ENCODE measurements at places on chromosomes 1 and 21. TPM values are rescaled to one million over a fixed set of nuclear protein-coding genes. Genes with fewer than 3 reads are reported as not detected.

The RNASEL gene
- total RNA-seq = 1.8 TPM

- DNase-seq = no peak
Observed at GRCh38 chr21:42162831-42163510, 56.0 kb upstream of the ABCG1 start.

The CSF3R gene
- total RNA-seq = 0.22 TPM

- peak; percentile 64 for DNase-seq
Observed at GRCh38 chr1:157993147-157993917, at the start of gene KIRREL1. Gene KIRREL1, plus strand, starts transcription at chr1:157993645. Its CDS starts 32 bp downstream, at chr1:157993677.

GRCh38 chr21:33642896-33643657 is 776 bp downstream of the ITSN1 start:
- peak; percentile 20 for DNase-seq

The C4BPA gene
- total RNA-seq = not detected

GRCh38 chr1:205961405-205961804 is 18.1 kb upstream of the SLC26A9 start:
- DNase-seq = no peak

The ELAVL4 gene
- not detected for total RNA-seq

The NUDT4B gene
- 1.2 TPM for total RNA-seq

- DNase-seq = peak; percentile 93
Observed at GRCh38 chr1:32939655-32940371, 24.8 kb downstream of the RNF19B start.

GRCh38 chr1:55623311-55623710 is 408.1 kb upstream of the USP24 start:
- no peak for DNase-seq

The APCS gene
- total RNA-seq = not detected

- peak; percentile 67 for DNase-seq
Observed at GRCh38 chr1:73800376-73800775, 397.6 kb downstream of the LRRIQ3 start.

The TMEM63A gene
- 28.7 TPM for total RNA-seq

The CHRM3 gene
- total RNA-seq = 1.1 TPM

DNA sequence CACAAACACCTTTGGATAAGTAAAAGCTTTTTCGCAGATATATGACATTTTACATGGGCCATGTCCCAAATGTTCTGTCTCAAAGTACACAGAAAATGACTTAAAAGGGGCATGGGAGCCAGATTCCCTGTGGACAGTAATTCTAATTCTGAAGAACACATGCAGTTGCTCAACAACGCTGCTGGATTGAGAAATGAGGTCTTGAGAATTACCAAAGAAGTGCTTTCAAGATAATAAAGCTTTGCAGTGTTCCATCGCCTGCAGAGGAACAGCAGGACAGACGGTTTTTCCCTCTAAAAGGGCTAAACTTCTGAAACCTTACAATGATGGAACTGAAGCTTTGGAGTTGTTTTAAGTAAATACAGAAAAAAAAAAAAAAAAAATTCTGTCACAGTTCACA is 55.3 kb upstream of the HSPA13 start:
- DNase-seq = no peak

DNA sequence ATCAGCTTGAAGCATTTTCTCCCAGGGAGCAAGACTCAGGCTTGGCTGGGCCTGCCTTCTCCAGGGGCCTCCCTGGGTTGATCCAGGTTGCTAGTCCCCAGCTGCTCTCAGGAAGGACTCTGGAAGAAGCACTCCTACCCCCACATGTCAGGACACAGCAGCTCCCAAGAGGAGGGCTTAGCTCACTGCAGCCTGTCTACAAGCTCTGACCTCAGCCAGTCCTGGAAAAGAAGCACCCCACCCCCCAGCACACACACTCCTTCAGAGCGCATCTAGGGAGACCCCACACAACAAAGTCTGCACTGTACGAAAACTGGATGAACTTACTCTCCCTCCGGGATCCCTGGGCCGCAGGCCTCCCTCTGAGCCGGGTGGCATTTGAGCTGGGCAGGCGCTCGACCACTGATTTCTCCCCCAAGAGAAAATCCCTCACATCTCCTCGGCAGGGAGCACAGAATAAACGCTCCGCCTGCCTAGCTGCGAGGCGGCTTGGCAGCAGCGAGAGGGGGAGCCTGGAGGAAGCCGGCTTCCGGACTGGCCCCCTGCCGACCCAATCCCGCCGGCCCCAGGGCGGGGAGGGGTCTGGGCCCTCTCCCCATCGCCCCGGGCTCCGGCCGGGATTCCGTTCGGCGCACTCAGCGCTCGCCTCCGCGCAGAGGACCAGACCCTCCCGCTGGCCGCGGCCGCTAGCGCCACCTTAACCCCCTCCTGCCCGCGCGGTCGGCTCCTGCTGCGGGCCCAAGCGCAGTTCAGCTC is at the start of gene KCNA2:
Gene KCNA2 (minus strand): TSS at position 458 of the 756 bp plus-strand sequence. CDS start 1,576 bp downstream, outside the sequence.
- DNase-seq = peak; percentile 2

The OR2T29 gene
- total RNA-seq = not detected

GRCh38 chr1:53026254-53026653 is 35.8 kb upstream of the PODN start:
- no peak for DNase-seq

DNA sequence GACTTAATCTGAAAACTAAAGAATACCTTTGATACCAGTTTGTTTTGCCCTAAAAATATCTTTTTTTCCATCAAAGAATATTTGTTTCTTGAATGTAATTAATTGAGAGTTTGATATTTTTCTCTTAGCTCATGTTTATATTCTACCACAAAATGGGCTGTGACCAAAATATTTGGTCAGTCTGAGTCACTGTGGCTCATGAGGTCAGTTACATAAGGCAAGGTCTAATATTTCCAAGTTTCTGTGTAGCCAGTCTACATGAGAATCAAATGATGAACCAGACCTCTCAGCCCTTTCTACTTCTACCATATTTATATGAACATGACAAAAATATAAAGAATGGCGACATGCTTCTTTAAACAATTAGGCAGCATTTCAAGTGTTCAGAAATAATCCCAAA is 83.0 kb upstream of the IVNS1ABP start:
- DNase-seq = peak; percentile 83

The CNKSR1 gene
- 4.2 TPM for total RNA-seq

GRCh38 chr1:33370827-33371226 is 49.9 kb upstream of the A3GALT2 start:
- DNase-seq = no peak

- no peak for DNase-seq
Observed at GRCh38 chr1:57461405-57461804, 37.5 kb upstream of the DAB1 start.

The MAEL gene
- total RNA-seq = 0.17 TPM

- peak; percentile 46 for DNase-seq
Observed at GRCh38 chr1:232344791-232345399, 285.0 kb downstream of the SIPA1L2 start.

DNA sequence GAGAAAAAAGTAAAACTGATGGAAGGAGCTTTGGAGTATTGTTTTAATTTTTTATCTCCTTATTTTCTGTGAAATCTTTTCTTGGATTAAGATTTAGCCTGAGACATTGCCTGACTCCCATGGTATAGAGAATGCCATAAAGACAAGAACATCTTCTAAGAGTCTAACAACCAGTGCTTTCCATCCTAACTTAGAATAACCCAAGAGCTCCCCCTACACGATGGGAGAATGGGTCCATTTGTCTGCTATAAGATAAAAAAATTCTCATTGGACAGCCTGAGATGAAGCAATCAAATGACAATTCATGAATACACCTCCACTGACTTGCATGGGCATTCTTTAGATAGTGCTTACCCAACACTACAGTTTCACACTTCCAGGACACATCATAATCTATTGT is 478.1 kb downstream of the TTLL7 start:
- DNase-seq = no peak

- peak; percentile 91 for DNase-seq
Observed at GRCh38 chr1:41902159-41902577, 16.6 kb downstream of the HIVEP3 start.

The SV2A gene
- total RNA-seq = 6.8 TPM

- no peak for DNase-seq
Observed at GRCh38 chr1:240423246-240423924, 188.6 kb downstream of the GREM2 start.

The REN gene
- total RNA-seq = not detected

The TRAF5 gene
- 18.8 TPM for total RNA-seq

DNA sequence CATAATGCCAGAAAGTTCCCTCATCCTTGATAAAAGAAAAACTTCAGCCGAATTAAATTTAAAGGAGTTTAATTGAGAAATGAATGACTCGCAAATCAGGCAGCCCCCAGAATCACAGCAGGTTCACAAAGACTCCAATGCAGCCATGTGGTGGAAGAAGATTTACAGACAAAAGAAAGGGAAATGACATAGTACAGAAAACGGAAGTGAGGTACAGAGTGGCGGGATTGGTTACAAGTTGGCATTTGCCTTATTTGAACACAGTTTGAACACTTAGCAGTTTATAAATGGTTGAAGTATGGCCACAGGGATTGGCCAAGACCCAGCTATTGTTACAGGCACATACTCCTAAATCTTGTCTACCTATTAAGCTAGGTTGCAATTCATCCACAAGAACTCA is 46.6 kb downstream of the HIVEP3 start:
- no peak for DNase-seq

The TMEM52 gene
- 0.84 TPM for total RNA-seq

GRCh38 chr1:1430992-1431844 is 4.3 kb upstream of the VWA1 start:
- no peak for DNase-seq

The SLC6A17 gene
- total RNA-seq = 3.6 TPM

The GBP6 gene
- total RNA-seq = not detected

- no peak for DNase-seq
Observed at GRCh38 chr1:98288494-98288893, 367.7 kb upstream of the DPYD start.

- no peak for DNase-seq
Observed at GRCh38 chr1:244325056-244325758, 126.5 kb downstream of the ADSS2 start.

GRCh38 chr1:221886743-221887414 is 145.0 kb upstream of the DUSP10 start:
- DNase-seq = peak; percentile 86

DNA sequence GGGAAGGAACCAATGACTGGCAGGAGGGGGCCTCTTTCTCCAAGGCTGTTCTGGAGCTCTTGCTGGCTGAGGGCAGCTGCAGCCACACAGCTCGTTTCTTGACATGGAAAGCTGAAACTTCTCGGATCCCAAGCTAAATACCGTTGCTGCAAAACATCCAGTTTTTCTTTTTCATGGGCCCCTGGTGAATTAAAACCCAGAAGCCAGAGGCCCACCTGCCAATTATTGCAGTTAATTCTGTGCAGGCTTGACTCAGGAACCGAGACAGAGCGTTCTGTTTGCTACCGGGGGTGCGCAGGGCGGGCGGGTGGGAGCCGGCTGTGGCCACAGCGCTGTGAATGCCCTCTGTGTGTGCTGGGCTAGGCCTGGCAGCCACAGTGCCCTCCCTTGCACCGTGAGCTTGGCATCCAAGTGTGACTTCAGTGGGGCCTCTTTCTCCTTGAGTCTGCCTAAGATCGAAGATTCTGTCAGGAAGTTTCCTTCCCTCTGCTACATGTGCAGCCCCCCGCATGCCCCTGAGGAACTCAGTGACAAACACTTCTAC is 19.9 kb upstream of the KCNE2 start:
- DNase-seq = no peak

- DNase-seq = no peak
Observed at GRCh38 chr1:19861842-19862530, 20.2 kb upstream of the OTUD3 start.

DNA sequence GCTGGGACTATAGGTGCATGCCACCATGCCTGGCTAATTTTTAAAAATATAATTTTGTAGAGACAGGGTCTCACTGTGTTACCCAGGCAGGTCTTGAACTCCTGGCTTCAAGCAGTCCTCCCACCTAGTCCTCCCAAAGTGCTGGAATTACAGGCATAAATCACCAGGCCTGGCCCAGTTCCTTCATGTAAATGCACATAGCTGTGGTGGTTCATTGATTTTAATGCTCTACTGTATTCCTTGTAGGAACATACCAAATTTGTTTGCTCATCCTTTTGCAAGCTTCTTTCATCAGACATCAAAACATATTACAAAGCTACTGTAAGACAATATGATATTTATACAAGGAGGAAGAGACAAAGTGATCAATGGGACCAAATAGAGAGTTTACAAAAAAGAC is 237.5 kb upstream of the ESRRG start:
- no peak for DNase-seq

DNA sequence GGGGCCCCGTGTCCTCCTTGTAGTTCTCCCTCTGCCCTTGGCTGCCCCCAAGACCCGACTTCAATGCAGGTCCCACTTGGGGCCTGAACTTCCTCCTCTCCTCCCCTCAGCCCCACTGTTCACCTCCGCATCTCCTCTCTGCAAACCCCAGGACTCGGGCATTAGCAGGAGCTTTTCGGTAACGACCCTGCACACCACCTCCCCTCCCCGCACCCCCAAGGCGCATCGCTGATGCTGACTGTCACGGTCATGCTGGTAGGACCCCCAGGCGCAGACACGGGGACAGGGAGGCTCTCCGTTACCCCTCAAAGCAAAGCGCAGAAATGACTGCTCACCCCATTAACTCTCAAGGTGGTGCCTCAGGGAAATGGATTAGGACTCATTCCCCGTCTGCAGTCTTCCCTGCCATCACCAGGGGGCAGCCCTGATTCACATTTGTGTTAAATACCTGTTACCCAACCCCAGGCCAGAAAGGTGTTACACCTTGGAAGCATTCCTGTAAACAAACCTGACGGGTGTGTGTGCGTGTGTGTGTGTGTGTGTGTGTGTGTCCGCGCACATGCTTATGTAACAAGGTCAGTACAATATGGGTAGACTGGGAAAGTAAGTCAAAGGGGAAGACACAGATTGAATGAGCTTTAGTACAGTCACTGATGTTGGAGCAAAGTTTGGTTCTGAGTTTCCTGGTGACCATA is 6.4 kb upstream of the GUCA2B start:
- DNase-seq = peak; percentile 12

The TP73 gene
- total RNA-seq = 0.18 TPM

The ADAMTS5 gene
- total RNA-seq = 14.1 TPM

DNA sequence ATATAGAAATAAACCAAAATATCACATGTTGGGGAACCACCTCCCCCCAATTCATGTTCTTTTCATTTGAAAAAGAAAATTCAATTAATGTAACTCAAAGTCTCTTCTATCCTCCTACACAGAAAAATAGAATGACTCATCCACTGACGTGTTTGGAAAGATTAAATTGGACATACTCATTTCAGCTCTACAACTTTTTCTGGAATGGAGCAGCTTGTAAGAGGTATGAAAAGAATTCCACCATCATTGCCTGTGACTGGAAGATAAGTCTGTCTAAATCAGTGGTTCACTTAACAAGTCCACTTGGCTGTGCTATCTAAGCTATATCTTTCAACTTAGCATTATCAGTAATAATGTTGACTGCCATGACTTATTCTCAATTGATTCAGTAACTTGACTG is 702.3 kb downstream of the BRINP3 start:
- DNase-seq = peak; percentile 98

The TMPRSS15 gene
- not detected for total RNA-seq

Measured in astrocyte (in vitro differentiated cells and primary cell).